Spleen (tissue), 13 donors: ENCODE measurements at places on chromosomes 3 and 15. TPM values are rescaled to one million over a fixed set of nuclear protein-coding genes. Genes with fewer than 3 reads are reported as not detected.

DNA sequence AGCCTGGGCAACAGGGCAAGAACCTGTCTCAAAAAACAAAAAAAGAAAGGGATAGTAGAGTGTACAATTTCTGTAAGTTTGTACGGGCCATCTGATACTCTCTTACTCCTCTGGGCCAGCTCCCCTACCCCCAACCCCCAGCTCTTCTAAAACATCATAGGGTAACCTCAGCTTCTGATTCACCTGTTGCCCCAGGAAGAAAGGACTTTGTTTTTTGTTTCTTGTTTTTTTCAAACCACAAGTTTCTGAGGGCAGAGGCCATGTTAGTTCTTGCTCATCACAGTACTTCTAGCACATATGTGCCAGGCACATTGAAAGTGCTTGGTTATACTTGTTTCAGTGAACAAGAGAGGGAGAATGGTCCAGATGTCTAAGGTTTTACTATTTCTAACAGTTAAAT, 20.2 kb downstream of the ATOSA start:
- H3K4me1 ChIP-seq, result no peaks in the 10 kb centered on the region
- H3K27me3 ChIP-seq, result no peaks in the 10 kb centered on the region
- no peak overlapping the region for H3K4me3 ChIP-seq
- no peak overlapping the region for H3K27ac ChIP-seq
- peaks cover 70% of the 10 kb centered on the region for H3K36me3 ChIP-seq
- no peak for DNase-seq

DNA sequence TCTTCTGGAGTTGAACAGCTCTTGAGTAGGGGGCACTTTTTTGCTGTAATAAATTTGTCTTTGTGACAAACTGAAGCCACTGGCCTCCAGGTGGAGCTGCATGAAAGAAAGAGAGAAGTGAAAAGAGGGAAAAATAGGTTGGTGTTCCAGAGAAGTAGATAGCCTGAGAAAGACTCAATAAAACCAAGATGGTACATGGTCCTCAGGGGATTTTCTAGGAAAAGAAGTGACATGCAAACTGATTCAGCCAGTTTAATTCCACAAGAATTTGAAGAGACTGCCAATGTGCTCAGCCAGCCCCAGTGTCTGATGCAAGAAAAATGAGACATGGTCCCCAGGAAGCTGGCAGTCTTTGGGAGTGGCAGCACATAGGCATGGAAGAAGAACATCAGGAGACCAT, 152.7 kb downstream of the CD47 start:
- DNase-seq, result no peak
- H3K36me3 ChIP-seq, result no peaks in the 10 kb centered on the region
- H3K4me1 ChIP-seq, result no peaks in the 10 kb centered on the region
- no peak overlapping the region for H3K4me3 ChIP-seq
- H3K27ac ChIP-seq, result no peak overlapping the region
- H3K27me3 ChIP-seq, result no peaks in the 10 kb centered on the region

DNA sequence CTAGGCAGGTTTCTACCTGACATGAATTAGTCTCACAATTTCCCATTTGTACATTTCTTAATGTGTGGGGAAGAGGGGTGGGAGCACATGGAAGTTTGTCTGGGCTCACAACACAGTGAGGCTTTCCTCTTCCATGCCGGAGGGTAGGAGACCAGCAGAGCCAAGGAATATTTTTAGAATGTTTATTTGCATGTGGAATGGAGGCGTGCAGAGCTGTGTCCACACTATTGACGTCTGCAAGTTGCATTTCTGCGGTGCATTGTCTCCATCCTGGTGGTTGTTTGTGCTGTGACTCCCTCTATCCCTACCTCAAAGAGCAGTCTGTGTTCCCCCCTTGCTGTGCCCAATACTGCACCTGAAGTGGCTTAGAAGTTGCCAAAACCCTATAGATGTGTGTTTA, 103.1 kb upstream of the LRTM1 start:
- no peaks in the 10 kb centered on the region for H3K27me3 ChIP-seq
- H3K4me3 ChIP-seq, result no peak overlapping the region

The CAND2 gene
- 8.4 TPM for total RNA-seq

DNA sequence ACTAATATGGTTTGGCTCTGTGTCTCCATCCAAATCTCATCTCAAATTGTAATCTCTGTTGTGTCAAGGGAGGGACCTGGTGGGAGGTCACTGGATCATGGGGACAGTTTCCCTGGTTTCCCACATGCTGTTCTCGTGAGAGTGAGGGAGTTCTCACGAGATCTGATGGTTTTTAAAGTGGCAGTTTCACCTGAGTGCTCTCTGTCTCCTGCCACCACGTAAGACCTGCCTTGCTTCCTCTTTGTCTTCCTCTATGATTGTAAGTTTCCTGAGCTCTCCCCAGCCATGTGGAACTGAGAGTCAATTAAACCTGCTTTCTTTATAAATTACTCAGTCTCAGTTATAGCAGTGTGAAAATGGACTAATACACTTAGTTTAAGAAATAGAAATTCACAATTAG, 228.9 kb downstream of the CD47 start:
- no peak for DNase-seq
- H3K27me3 ChIP-seq, result no peaks in the 10 kb centered on the region
- no peaks in the 10 kb centered on the region for H3K4me1 ChIP-seq
- H3K4me3 ChIP-seq, result no peak overlapping the region

DNA sequence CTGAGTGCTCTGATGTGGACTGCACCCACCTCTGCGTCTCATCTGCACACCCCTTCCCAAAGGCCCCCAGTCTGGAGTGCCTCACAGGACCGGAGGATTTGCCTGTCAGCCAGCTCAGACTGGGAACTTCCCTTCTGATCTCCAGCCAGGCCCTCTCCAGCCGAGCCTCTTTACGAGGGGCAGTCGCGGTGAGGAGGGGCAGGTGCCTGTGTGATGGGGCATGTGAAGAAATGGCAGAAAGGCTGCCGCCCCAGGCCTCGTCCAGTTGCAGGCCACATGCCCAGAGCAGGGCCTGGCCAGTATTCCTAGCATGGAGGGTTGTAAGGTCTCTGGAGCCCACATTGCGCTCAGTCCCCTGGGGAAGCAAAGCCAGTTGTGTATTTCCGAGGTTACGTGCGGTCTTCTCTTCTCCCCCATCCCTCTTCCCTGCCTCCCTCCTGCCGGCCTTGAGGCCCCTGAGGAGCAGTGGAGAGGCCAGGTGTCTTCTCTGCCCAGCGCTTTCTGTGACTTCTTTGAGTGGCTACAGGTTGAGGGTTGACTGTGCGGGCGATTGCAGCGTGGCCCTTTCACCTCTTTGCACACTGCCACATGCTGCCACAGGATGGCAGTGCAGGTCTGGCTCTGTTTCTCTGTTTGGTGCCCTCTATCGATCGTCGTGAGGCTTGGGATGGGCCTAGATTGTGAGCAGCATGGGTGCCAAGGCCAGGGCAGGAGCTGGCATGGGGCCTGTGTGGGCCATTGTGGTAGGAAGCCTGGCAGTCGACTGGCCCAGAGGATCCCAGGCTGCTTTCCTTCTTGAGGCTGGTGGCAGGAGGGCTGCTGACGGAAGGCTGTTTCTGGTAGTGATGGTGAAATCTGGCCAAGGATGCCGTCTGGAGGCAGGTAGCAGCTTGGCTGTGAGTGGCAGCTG, 5.3 kb downstream of the CLK3 start:
- H3K4me1 ChIP-seq, result peaks cover 86% of the 10 kb centered on the region
- no peak overlapping the region for H3K4me3 ChIP-seq
- no peaks in the 10 kb centered on the region for H3K27me3 ChIP-seq
- peak; percentile 88 for DNase-seq
- no peak overlapping the region for H3K27ac ChIP-seq
- peaks cover 77% of the 10 kb centered on the region for H3K36me3 ChIP-seq

GRCh38 chr3:124764746-124765145, 34.5 kb downstream of the UMPS start:
- H3K27me3 ChIP-seq, result no peaks in the 10 kb centered on the region
- peak; percentile 76 for DNase-seq
- no peak overlapping the region for H3K27ac ChIP-seq
- peaks cover 8% of the 10 kb centered on the region for H3K4me1 ChIP-seq

GRCh38 chr3:186757214-186757613, 26.2 kb upstream of the EIF4A2 start:
- DNase-seq, result no peak
- H3K4me1 ChIP-seq, result no peaks in the 10 kb centered on the region
- no peaks in the 10 kb centered on the region for H3K36me3 ChIP-seq
- H3K4me3 ChIP-seq, result no peak overlapping the region
- no peak overlapping the region for H3K27ac ChIP-seq
